ENCODE measurements at places on chromosomes 2 and 18.
A peak's percentile ranks its signal among the peaks of the same experiment; 100 is the strongest.

- no peak for DNase-seq
These were observed 238.0 kb upstream of the COPS8 start for GRCh38 chr2:236847538-236848263.

GRCh38 chr2:180707884-180708205, 272.6 kb upstream of the UBE2E3 start:
- no peak for DNase-seq

- DNase-seq, result no peak
These were observed 210.1 kb upstream of the RND3 start for GRCh38 chr2:150697596-150697995.

DNA sequence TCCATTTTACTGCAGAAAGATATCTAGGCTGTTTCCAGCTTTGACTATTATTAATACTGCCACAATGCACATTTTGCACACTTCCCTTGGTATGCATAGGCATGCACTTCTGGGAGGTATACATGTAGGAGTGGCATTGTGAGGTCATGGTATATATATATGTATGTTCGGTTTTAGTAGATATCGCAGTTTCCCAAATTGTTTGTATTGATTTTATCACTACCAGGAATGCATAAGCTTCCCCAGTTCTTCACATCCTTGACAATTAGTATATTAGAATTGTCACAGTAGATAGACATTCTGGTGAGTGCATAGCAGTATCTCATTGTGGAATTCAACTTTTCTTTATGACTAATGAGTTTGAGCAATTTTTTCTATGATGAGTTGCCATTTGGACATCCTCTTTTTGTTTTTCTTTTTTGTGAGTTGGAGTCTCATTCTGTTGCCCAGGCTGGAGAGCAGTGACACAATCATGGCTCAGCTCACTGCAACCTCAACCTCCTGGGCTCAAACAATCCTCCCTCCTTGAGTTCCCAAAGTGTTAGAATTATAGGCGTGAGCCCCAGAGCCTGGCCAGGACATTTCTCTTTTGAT, 4.2 kb upstream of the GRB14 start:
- no peak for DNase-seq

- DNase-seq, result peak; percentile 82
These were observed 39.4 kb downstream of the CMPK2 start for GRCh38 chr2:6826081-6826913.

GRCh38 chr18:56541340-56541739, 97.1 kb downstream of the TXNL1 start:
- DNase-seq, result no peak

DNA sequence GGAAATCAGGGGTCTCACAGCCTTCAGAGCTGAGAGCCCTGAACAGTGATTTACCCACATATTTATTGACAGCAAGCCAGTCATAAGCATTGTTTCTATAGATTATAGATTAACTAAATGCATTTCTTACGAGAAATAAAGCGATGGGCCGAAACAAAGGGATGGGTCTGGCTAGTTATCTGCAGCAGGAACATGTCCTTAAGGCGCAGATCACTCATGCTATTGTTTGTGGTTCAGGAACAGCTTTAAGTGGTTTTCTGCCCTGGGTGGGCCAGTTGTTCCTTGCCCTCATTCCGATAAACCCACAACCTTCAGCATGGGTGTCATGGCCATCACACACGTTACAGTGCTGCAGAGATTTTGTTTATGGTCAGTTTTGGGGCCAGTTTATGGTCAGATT, 36.4 kb downstream of the TANC1 start:
- DNase-seq, result no peak

- DNase-seq, result peak; percentile 69
These were observed 67.7 kb downstream of the SEPTIN10 start for GRCh38 chr2:109545828-109546713.

GRCh38 chr2:68853915-68854314, 17.3 kb downstream of the BMP10 start:
- DNase-seq, result no peak

DNA sequence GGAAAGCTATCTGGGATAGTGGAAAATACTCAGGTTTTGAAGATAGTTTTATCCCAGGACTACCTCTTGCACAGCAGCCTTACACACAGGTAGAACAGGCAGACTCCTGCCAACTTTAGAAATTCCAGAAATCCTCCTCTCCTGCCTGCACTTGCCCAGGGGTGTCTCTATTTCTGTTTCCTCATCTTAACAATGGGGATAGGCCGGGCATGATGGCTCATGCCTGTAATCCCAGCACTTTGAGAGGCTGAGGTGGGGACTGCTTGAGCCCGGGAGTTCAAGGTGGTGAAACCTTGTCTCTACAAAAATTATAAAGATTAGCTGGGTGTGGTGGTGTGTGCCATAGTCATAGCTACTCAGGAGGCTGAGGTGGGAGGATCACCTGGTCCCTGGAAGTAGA, 117.0 kb upstream of the ARL5A start:
- no peak for DNase-seq

DNA sequence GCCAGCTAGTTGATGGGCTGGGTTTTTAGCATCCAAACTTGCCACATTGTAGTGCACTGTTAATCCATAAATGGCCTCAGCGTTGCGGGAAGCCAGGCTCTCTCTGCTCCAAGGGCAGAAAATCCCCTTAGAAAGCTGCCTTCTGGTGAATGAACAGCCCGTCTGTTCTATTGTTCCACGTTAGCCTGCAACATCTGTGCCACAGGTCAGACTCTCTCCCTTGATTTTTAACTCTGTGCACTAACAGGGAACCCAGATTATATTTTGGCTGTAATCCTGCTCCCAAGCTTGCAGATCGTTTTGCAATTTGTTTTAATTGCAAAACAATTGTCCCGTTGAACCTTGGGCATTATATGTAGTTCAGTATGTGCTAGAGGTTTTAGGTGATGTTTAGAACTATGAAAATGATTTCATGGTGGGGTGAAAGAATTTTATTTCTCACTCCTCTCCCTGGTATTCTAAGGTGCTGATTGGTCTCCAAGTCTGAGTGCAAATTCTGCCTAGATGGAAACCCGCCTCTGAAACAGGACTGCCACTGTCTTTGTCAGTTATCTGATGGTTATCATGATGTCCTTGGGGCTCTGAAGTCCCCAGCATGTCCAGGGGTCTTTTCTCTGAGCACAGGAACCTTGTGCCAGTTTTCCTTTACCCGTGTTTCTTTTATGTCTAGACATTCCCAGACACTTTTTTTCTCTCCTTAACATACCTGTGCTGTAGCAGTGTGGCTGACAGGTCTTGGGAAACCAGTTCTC, 106.6 kb downstream of the MAP4K4 start:
- no peak for DNase-seq

All from activated CD4-positive, alpha-beta T cell treated with anti-CD3 and anti-CD28 coated beads, Interleukin-2, Interleukin-6, amounts not matched to agents 100 ng/mL and 50 ng/mL, durations not matched to agents 16 hours and 8 hours (primary cell).